ENCODE measurements at places on chromosomes 6 and 20.

GRCh38 chr20:3222635-3223600 is 13.6 kb downstream of the ITPA start:
- peak; percentile 93 for DNase-seq

- DNase-seq = no peak
These were observed 65.4 kb downstream of the FILIP1 start for GRCh38 chr6:75428204-75428603.

GRCh38 chr6:30741063-30741779 is 1.3 kb downstream of the FLOT1 start:
- DNase-seq = no peak

- DNase-seq = no peak
These were observed 143.2 kb downstream of the SLC16A10 start for GRCh38 chr6:111230351-111231089.

Measured in kidney (tissue), 22 donors.